Cerebellum (tissue), 4 donors: ENCODE measurements at places on chromosomes 4 and X. TPM values are rescaled to one million over a fixed set of nuclear protein-coding genes. Genes with fewer than 3 reads are reported as not detected.

The TCEAL6 gene
- total RNA-seq: 3.0 TPM

The IGBP1 gene
- total RNA-seq: 41.1 TPM

The SPANXN3 gene
- not detected for total RNA-seq

The TMEM184C gene
- 40.6 TPM for total RNA-seq

The SCD5 gene
- 134 TPM for total RNA-seq

The ITM2A gene
- total RNA-seq: 55.5 TPM

The DMP1 gene
- not detected for total RNA-seq

The CXCL1 gene
- total RNA-seq: 1.2 TPM

The PPEF1 gene
- total RNA-seq: 2.1 TPM

The ITIH6 gene
- not detected for total RNA-seq

The SYTL4 gene
- 3.4 TPM for total RNA-seq

The DUX4 gene
- not detected for total RNA-seq

The HSD17B13 gene
- total RNA-seq: 0.36 TPM

The ZFP92 gene
- 1.5 TPM for total RNA-seq

The HTRA3 gene
- 2.4 TPM for total RNA-seq

The PPEF2 gene
- total RNA-seq: not detected

The SULT1B1 gene
- total RNA-seq: 0.64 TPM

The KLB gene
- 0.27 TPM for total RNA-seq

The SLC49A3 gene
- total RNA-seq: 0.36 TPM

The CUL4B gene
- 50.6 TPM for total RNA-seq

The CMC4 gene
- total RNA-seq: 3.4 TPM

The GUF1 gene
- total RNA-seq: 38.0 TPM
